ENCODE measurements at places on chromosomes 11 and 22.

GRCh38 chr11:9206496-9206895, 58.7 kb downstream of the DENND5A start:
- no peak for DNase-seq

DNA sequence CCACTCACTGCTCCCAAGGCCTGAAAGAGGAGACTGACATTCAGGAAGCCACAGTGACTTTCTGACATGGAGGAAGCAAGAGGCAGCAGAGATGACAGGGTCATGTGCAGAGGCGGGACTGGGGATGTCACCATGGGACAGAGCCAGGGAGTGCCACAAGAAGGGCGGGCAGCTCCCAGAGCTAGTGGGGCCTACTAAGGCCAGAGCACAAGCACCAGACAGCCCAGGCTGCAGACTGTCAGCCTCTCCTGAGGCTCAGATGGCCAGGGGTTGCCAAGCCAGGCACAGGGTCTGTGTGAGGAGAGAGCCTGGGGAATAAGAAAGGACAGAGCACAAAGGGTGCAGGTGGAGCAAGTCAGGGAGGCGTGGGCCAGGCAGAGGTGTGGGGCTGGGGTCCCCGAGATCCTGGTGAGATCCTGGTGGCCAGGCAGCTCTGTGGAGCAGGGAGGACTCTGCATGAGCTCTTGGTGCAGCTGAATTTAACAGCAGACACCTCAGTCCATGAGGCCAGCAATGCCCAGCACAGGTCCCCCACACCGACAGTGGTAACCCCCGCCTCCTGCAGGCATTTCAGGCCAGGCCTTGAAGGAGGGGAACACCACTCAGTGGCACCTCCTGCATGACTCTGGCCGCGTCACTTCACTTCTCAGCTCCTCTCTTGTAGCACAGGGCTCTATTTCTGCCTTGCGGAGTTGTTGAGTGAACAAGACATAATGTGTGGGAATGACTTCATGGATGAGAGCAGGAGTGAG, 52.3 kb downstream of the SGSM3 start:
- DNase-seq, result no peak

GRCh38 chr22:23542933-23543332, 37.2 kb downstream of the IGLL1 start:
- no peak for DNase-seq

DNA sequence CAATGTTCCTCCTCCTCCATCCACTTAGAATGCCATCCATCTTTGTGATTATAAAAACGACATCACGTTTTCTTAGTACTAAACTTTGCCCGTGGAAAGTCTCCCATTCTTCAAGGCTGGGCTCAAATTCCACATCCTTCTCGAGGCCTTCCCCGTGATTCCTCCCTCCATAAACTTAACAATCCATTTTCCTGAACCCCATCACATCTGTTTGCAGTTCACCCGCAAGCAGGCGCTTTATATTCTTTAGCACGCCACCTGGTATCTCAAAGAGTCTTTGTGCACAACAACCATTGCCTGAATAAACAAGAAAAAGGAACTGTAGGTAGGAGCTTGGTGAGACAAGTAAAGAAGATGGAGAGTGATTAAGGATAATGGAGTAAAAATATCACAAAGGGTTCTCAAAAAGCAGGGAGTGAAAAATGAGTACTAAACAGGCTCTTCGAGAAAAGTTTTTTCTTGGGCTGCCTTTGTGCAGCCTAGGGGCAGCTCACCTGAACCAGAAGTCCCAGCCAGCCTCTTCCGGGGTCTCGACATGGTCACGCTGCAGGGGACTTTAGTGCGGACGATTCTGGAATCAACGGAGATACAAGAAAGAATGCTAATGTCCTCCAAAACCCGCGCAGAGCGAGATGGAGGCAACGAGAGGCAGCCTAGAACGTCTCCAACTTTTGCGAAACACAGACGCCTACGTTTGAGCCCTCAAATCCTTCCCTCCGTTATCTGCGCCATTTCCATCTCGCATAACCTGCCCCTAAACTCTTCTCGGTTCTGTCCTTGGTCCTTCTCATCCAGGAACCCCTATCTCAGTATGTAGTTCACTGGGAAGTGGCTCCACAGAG, 585 bp downstream of the THYN1 start:
- no peak for DNase-seq

- DNase-seq, result no peak
Observed at GRCh38 chr11:28834877-28835276, 726.7 kb downstream of the METTL15 start.

GRCh38 chr11:121946514-121946913, 169.5 kb downstream of the BLID start:
- no peak for DNase-seq

DNA sequence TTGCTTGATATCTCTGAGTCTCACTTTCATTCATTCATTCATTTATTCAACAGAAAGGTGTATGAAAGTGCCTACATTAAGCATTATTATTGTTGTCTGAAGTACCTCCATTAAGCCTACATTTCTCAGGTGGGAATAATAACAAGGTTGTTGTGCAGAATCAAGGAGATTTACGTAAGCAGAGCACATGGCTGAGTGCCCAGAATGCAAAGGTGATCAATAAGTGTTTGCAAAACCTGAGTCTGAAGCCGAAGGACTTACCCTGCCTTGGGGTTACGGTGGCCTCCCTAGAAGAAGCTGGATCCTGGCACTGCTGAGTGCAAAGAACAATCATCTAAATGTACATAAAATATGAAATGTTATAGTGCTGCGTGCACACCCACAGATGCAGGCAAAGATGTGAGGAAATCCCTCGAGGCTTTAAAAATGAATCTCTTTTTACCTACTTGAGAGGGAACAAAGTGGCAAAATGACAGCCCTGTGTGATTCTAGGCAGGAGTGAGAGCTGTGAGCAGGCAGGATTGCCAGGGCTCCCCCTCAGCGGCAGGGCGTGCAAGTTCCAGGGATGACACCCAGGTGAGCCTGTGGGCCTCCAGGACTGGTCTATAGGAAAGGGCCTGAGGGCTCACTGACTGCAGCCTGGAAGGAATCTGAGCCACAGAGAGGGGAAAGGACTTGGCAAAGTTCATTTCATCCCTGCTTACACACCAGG, 133.1 kb upstream of the TBCEL start:
- no peak for DNase-seq

DNA sequence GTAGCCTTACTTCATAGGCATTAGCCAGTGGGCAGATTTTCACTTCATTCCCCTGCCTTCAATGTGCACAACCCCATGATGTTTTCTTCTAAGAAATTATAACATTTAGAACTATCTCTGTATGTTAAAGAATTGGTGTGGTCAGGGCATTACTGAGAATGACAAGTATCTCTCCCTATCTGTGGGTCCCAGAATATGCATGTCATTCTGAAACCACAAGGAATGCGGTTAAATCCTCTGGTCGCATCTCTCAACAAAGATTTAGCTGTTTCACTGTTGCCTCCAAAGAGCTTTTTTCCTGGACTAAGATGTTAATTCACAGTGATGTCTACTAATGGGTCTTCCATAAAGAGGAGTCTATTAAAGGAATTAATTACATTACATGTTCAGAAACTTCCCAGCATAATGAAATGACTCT, 62.7 kb downstream of the LIF start:
- DNase-seq, result no peak

GRCh38 chr11:15114501-15115475, at the start of gene INSC:
TSS of gene INSC (plus strand) at chr11:15114923. CDS start at chr11:15149175, 34,252 bp downstream.
- no peak for DNase-seq

GRCh38 chr11:65528819-65529350, 4.0 kb downstream of the SCYL1 start:
- DNase-seq, result no peak

GRCh38 chr22:20130319-20130718, 1.3 kb upstream of the ZDHHC8 start:
- DNase-seq, result no peak

- DNase-seq, result no peak
Observed at GRCh38 chr11:128246810-128247594, 340.4 kb downstream of the ETS1 start.

GRCh38 chr11:86243396-86243795, 1.2 kb upstream of the EED start:
- DNase-seq, result no peak

- no peak for DNase-seq
Observed at GRCh38 chr22:19523240-19524169, 705 bp downstream of the CLDN5 start.

DNA sequence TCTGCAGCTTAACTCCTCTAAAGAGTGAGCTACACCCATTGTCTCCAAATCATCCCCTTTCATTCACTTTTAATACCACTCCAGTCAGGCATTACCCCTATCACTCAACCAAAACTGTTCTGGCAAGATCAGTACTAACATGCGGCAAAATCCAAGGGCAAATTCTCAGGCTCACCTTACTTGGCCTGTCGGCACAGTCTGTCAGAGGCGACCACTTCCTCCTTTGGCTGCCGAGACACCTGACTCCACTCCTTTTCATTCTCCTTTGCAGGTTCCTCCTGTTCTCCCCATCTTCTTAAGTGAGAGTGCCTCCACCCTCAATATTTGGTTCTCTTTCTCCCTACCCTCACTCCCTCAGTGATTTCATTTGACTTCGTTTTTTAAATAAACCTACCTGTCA, 4.2 kb downstream of the C11orf91 start:
- DNase-seq, result no peak

DNA sequence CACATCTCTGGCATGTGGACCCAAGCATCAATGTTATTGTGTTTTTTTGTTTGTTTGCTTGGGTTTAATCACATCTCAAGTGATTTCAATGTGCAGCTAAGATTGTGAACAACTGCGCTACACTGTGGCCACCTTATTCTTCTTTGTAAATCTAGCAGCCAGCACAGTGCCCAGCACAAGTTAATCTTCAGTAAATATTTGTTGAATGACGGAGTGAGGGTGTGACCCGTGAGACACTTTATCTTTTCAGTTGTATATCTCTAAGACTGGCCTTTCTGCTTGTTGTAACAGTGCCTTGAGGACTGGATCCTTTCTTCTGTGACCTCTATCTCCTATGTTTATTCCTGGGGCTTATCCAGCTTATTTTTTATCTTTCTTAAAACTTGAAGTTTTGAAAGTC, 21.4 kb upstream of the AMOTL1 start:
- DNase-seq, result no peak

DNA sequence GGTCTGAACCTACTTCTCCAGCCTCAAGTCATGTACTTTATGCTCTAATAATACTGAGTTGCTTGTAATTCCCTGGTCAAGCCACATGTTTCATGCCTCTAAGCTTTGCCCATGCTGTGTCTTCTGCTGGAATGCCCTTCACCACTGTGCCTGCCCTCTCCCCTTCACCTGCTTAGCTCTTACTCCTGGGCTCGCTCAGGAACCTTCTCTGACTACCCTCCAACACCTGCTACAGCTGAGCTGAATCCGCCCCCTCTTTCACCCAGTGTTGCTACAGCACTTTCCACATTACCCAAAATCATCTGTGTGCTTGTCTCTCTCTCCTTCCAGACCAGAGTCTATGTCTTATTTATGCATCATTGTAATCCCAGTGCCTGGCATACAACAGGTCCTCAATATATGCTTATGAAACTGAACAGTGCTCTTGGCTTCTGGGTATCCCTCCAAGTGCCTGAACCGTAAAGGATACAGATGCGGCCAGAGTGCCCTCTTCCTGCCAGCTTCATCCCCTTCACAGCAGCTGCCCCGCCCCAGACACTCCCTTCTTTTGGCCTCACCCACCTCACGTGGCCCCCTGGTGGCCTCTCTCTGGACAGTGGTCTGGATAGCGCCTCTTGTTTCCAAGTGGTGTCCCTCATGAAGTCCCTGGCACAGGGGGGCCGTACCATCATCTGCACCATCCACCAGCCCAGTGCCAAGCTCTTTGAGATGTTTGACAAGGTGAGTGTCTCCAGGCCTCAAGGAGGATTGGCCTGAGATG, 7.1 kb downstream of the ABCG4 start:
- no peak for DNase-seq

GRCh38 chr11:4903484-4903883, at the start of gene OR51A7:
TSS of gene OR51A7 (plus strand) at chr11:4903783. CDS start at chr11:4907370, 3,587 bp downstream.
- no peak for DNase-seq

GRCh38 chr11:70568035-70568813, 169.9 kb downstream of the CTTN start:
- DNase-seq, result no peak

- DNase-seq, result no peak
Observed at GRCh38 chr11:28086569-28086968, 21.4 kb downstream of the KIF18A start.

DNA sequence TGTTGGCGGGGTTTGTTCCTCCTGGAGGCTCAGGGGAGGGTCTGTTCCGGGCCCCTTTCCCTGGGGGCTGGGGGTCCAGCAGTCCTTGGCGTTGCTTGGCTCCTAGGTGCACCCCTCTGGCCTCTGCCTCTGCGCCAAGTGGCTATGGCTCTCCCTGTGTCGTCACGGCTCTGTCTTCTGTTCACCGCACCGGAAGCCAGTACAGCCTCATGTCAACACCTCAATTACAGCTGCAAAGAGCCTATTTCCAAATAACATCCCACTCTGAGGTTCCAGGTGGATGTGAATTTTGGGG, 64.8 kb downstream of the CELSR1 start:
- no peak for DNase-seq

GRCh38 chr11:133503776-133504175, 28.5 kb downstream of the OPCML start:
- DNase-seq, result no peak

GRCh38 chr22:28792491-28793383, 7.6 kb downstream of the XBP1 start:
- DNase-seq, result no peak

DNA sequence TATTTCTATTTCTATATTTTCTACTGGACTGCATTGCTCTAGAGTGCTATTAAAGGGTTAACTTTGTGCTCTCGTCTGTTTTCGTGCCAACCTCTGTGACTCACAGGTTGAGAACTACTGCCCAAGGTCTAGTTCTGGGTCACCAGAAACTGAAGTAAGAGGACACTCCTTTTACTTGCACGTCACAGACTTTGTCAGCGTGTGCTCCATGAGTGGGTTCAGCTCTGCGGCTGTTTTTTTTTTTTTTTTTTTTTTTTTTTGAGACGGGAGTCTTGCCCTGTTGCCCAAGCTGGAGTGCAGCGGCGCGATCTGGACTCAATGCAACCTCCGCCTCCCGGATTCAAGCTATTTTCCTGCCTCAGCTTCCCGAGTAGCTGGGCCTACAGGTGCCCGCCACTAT, 49.8 kb downstream of the CLMP start:
- DNase-seq, result no peak

DNA sequence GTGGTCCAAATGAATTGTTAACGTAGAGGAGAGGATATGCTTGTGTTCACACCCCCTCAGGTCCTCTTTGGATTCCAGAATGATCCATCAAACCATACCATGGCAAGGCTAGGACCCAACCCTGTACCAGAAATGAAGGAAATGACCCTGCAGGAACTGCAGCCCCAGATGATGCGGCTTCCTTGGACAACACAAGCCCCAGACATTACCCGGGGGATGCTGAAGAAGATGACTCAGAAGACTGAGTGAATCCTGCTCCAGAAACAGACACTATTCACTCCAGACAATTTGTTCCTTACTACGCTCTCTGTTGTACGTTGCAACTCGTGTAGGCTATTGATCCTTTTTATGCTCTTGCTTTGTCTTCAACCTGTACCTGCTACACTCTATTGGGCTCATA, 15.2 kb upstream of the MTMR2 start:
- DNase-seq, result no peak

- DNase-seq, result peak; percentile 67
Observed at GRCh38 chr11:62340269-62340901, 3.1 kb downstream of the ASRGL1 start.
